ENCODE measurements at places on chromosomes 6 and 20. TPM values are rescaled to one million over a fixed set of nuclear protein-coding genes. Genes with fewer than 3 reads are reported as not detected.

ENPP3 gene
- 0.23 TPM for total RNA-seq

RAET1E gene
- total RNA-seq: 0.17 TPM

MCCD1 gene
- total RNA-seq: not detected

ZC3H12D gene
- total RNA-seq: 0.33 TPM

HLA-DMA gene
- 3.3 TPM for total RNA-seq

TRIM31 gene
- total RNA-seq: not detected

F13A1 gene
- total RNA-seq: not detected

PROKR2 gene
- total RNA-seq: not detected

PRDM13 gene
- total RNA-seq: not detected

ADGRF1 gene
- total RNA-seq: not detected

AP5S1 gene
- 18.2 TPM for total RNA-seq

RIN2 gene
- 50.4 TPM for total RNA-seq

SLC17A3 gene
- not detected for total RNA-seq

C6orf15 gene
- not detected for total RNA-seq

Measured in smooth muscle cell of the pulmonary artery (primary cell).